B cell (primary cell): ENCODE measurements at places on chromosomes 7 and 10. TPM values are rescaled to one million over a fixed set of nuclear protein-coding genes. Genes with fewer than 3 reads are reported as not detected.
A peak's percentile ranks its signal among the peaks of the same experiment; 100 is the strongest.

GRCh38 chr7:84911077-84911476, 275.8 kb downstream of the SEMA3D start:
- H3K36me3 ChIP-seq, result no peaks in the 10 kb centered on the region
- H3K4me1 ChIP-seq, result no peaks in the 10 kb centered on the region
- no peak overlapping the region for H3K4me3 ChIP-seq
- no peak for DNase-seq
- H3K27ac ChIP-seq, result no peak overlapping the region
- no peaks in the 10 kb centered on the region for H3K27me3 ChIP-seq

- H3K4me3 ChIP-seq, result peak overlapping the region; percentile 20
- DNase-seq, result peak; percentile 76
- no peaks in the 10 kb centered on the region for H3K27me3 ChIP-seq
- H3K4me1 ChIP-seq, result peaks cover 63% of the 10 kb centered on the region
- no peaks in the 10 kb centered on the region for H3K36me3 ChIP-seq
- H3K27ac ChIP-seq, result no peak overlapping the region
Observed at GRCh38 chr10:4127518-4128315, 342.7 kb upstream of the KLF6 start.

GRCh38 chr7:6640246-6640721, 3.2 kb downstream of the ZNF316 start:
- no peak overlapping the region for H3K27ac ChIP-seq
- DNase-seq, result no peak
- H3K4me3 ChIP-seq, result no peak overlapping the region
- peaks cover 62% of the 10 kb centered on the region for H3K36me3 ChIP-seq
- H3K27me3 ChIP-seq, result no peaks in the 10 kb centered on the region

DNA sequence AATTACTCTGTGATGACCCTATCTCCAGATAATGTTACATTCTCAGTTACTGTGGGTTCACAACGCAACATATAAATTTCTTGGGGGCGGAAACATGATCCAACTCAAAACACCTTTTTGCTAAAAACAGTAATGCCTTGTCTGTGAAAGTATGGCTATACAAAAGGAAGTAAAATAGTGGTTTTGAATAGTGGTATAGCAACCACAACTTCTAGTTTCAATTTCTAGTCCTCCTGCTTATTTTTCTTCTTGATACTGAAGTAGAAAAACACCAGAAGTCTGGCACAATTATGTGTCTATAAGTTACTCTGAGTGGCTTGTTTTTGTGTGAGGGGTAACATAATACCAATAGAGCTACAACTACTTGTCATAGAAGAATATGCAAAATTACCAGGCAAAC, 21.5 kb upstream of the ZNF800 start:
- no peaks in the 10 kb centered on the region for H3K36me3 ChIP-seq
- peaks cover 75% of the 10 kb centered on the region for H3K4me1 ChIP-seq
- H3K27me3 ChIP-seq, result no peaks in the 10 kb centered on the region

GRCh38 chr10:33120700-33121099, 162.7 kb upstream of the ITGB1 start:
- no peaks in the 10 kb centered on the region for H3K27me3 ChIP-seq
- no peaks in the 10 kb centered on the region for H3K36me3 ChIP-seq
- peaks cover 38% of the 10 kb centered on the region for H3K4me1 ChIP-seq
- no peak for DNase-seq
- H3K27ac ChIP-seq, result no peak overlapping the region

GRCh38 chr7:136056651-136057231, 79.6 kb upstream of the MTPN start:
- H3K27me3 ChIP-seq, result no peaks in the 10 kb centered on the region
- H3K27ac ChIP-seq, result no peak overlapping the region
- no peak for DNase-seq
- no peaks in the 10 kb centered on the region for H3K36me3 ChIP-seq
- no peak overlapping the region for H3K4me3 ChIP-seq
- no peaks in the 10 kb centered on the region for H3K4me1 ChIP-seq

DNA sequence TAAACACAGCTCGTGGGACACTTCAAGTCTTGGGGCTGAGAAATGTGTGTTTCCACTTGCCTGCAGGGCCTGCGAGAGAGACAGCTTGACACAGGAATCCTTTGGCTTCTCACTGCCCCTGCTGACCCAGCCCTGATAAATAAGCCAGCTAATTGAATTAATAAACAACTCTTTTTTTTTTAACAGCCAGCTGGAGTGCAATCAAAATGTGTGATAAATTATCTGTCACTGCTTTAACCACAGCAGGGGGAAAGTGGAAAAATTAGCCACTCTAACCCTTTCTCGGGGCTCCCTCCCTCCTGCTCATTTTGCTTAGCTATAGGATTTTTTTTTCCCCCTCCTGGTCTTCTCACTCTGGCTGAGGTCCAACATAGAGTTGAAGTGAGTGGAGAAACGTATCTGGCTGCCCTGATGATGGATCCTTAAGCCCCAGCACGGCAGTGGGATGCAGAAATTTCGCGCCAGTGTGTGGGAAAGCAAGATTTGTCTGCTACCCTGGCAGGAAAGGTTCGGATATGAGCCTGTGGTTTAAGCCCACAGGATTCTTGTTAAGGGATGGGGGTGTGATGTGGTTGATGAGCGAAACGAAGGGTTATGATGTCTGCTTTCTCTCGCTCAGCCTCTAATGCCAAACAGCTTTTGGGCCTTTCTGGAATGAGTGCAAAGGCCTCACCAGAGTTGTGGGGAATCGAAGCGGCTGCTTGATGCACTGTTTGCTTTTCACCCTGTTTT, 173.8 kb downstream of the TRIL start:
- no peak overlapping the region for H3K4me3 ChIP-seq
- no peak for DNase-seq
- peaks cover 23% of the 10 kb centered on the region for H3K4me1 ChIP-seq
- no peak overlapping the region for H3K27ac ChIP-seq
- H3K36me3 ChIP-seq, result no peaks in the 10 kb centered on the region

GRCh38 chr10:127190427-127190826, 6.0 kb downstream of the INSYN2A start:
- no peaks in the 10 kb centered on the region for H3K36me3 ChIP-seq
- peaks cover 4% of the 10 kb centered on the region for H3K27me3 ChIP-seq
- no peaks in the 10 kb centered on the region for H3K4me1 ChIP-seq
- DNase-seq, result no peak
- no peak overlapping the region for H3K27ac ChIP-seq
- H3K4me3 ChIP-seq, result no peak overlapping the region

SFTPD gene
- 0.59 TPM in 1 of 2 replicates, not detected in the other for total RNA-seq

BAMBI gene
- total RNA-seq, result 0.22 and 0.84 TPM in 2 replicates

UBTD1 gene
- 1.7 and 1.8 TPM in 2 replicates for total RNA-seq

SERPINE1 gene
- total RNA-seq, result 0.07 TPM in 1 of 2 replicates, not detected in the other

ZP3 gene
- 0.64 and 2.1 TPM in 2 replicates for total RNA-seq
